ENCODE measurements at places on chromosomes 12 and 14. TPM values are rescaled to one million over a fixed set of nuclear protein-coding genes. Genes with fewer than 3 reads are reported as not detected.
A peak's percentile ranks its signal among the peaks of the same experiment; 100 is the strongest.

DNA sequence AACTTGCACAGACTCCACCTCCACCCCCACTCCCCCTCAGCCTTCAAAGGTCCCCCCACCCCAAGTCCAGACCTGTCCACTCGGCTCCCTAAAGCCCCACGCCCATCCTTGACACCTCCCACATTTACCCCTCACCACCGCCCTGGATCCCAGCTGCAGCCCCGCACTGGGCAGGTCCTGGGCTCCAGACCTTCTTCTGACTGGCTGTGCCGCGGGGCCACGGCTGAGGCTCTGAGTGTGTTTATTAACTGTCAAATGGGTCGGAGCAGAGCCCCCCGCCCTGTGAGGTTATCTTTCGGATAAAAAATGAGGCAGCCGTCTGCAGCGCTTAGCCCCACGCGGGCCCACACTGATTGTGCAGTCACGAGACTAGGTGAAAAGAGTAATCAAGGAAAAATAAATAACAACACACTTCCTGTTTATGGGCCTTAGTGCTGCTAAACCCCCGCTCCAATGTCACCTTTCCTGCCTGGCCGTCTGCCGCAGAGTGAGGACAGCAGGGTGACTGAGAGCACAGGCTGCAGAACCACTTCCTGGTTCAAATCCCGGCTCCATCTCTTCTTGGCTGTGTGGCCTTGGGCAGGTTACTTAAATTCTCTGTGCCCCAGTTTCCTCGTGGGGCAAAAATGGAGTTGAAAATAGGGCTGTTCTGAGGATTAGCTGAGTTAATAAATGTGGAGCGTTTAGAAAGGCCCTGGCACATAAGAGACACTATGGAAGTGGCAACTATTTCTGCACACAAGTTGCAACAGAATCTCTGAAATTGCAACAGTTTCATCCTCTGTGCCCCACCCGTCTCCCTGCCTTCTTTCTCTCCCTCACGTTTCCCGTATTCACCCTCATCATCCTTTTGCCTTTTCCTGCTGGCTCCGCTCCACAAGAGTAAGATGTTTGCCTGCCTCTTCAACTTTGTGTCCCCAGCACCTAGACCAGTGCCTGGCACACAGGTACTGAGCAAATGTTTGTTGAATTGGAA lies 9.4 kb downstream of the SETD1B start:
- no peak for DNase-seq

- no peak for DNase-seq
Observed at GRCh38 chr12:6942331-6942665, 1.3 kb upstream of the RNU7-1 start.

DNA sequence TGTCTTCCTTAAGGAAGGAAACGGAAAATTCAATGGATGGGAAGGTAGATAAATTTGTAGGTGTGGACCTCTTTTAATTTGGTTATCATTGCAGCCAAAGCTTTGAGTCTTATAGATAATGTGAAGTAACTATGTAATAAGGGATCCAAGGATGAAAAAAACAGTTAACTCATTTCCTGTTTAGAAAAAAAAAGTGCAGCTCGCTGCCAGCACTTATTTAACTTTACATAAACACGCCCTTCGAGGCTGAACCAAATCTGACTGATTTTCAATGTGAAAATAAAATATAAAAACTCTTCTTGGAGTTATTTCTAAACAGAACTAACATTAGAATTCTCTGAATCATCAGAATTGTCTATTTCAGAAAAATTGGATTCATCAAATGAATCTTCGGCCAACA lies 7.0 kb downstream of the NUBPL start:
- peak; percentile 20 for DNase-seq

DNA sequence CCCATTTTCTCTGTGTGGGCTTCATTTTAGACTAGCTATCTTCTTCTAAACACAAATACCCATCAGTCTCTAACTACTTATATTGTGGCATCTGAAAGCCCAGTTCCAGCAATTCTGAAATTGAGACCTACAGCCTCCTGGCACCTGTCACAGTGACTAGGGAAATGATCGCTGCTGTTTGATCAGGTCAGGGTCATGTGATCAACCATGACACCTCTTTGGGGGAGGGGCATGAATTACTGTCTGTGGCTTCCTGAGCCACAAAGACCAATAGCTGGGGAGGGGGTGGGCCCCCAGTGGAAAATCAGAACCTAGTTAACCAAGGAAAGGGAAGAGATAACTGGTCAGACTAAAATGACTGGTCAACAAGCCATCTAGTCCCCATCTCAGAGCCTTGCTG lies 14.1 kb downstream of the WSCD2 start:
- DNase-seq = no peak

GRCh38 chr14:90839889-90840266 lies 23.6 kb upstream of the TTC7B start:
- DNase-seq = no peak

DNA sequence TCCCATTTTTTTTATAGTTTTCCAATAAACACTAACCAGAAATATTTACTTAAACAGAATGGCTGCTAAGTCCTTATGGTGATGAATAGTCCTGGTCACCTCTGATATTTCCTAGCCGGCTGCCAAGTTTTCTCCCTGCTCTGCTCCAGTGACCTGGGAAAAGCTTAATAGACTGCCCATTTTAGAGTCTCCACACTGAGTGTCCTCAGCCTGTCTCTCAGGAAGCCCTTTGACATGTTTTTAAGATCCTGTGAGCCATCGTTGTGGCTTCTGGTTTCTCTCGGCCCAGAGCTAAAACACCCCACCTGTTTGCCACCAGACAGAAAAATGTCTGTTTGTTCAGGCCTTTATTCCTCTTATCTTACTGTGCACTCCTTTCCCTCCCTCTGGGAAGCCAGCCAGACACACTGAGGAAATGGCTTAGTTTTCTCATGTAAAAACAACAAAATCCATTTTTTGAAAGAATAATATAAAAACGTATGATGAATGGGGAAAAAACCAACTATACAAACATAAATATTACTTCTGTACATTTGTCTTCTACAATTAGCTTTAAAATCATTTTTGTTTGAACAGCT lies 25.4 kb upstream of the ALDH2 start:
- DNase-seq = peak; percentile 88

- peak; percentile 81 for DNase-seq
Observed at GRCh38 chr14:90454041-90455000, 57.5 kb downstream of the CALM1 start.

DNA sequence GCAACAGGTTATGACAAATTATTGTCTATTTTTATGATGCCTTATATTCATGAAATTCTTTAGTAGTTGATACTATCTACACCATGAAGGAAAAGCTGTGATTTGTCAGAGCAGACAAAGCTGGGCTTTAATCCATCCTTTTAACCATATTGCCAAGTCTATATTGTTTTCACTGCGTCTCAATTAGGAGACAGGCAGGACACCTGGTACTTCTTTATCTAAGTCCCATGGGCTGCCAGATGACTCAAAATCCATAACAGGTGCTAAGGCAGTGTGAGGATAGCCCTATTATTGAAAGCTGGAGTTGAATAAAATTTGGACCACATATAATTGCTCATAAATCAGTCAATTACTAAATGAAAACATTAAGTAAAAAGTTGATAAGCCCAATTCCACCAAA lies 22.6 kb downstream of the INSM2 start:
- no peak for DNase-seq

- no peak for DNase-seq
Observed at GRCh38 chr14:29554335-29554734, 373.3 kb downstream of the PRKD1 start.

DNA sequence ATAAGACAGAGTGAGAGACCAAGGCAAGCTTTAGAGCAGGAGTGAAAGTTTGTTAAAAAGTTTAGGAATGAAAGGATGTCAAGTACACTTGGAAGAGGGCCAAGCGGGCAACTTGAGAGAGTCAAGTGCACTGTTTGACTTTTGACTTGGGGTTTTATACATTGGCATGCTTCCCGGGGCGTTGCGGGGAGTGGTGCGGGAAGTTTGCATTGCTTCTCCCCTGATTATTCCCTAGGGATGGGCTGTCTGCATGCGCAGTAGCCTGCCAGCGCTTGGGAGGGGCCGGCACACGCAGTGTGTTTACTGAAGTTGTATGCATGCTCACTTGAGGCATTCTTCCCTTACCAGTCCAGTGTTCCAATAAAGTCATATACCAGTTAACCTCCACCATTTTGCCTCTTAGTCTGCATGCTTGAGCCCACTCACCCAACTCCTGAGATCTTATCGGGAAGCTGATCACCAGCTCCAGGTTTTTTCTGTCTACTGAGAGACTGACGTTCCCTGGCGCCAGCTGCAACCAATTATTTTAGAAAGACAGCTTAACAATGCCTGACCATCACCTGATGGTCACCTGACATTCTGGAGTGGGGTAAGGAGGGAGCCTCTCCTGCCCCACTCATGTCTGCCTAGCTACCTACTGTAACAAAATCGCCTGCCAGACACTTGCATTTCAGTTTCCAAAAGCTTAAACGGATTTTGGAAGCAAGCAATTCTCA lies 53.2 kb downstream of the DACT1 start:
- no peak for DNase-seq

- DNase-seq = no peak
Observed at GRCh38 chr12:132736378-132736777, 25.3 kb downstream of the ANKLE2 start.

DNA sequence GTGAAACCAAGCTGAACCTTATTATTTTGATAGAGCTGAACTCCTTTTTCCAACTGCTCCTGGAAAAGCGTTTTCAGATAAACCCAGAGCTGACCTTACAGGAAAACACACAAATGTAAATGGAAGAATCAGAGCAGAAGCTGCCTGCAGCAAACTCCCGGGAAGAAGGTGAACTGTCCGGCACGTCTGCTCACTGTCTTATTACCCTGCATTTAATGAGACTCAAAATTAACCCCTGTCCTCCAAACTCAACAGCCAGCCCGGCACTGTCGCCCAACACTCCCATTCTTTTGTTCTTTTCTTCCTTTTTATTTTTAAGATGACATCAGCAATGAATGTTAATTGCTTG lies 1046.9 kb upstream of the FLRT2 start:
- no peak for DNase-seq

- no peak for DNase-seq
Observed at GRCh38 chr12:56768424-56768823, 5.3 kb downstream of the HSD17B6 start.

- peak; percentile 78 for DNase-seq
Observed at GRCh38 chr12:47079981-47080724, 394 bp upstream of the AMIGO2 start.

- DNase-seq = no peak
Observed at GRCh38 chr12:40622246-40622838, 69.9 kb upstream of the CNTN1 start.

DNA sequence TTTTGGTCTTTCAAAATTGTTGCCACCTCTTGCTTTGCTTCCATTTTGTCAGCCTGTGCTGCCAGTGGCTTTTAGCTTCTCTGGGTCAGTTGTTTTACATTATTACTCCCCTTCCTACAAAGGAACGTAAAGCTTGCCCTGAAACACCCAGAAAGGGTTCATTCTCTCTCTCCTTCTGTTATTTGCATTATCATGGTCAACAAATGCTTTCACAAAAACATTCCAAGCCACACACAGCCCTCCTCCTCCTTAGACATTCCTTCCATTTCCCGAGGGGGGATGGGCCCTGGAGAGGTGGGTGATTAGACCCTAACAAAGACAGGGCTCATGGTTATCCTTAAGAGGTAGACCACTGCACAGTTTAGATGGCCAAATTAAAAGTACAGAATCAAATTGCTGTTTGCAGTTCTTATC lies 60.4 kb upstream of the SINHCAF start:
- no peak for DNase-seq

DNA sequence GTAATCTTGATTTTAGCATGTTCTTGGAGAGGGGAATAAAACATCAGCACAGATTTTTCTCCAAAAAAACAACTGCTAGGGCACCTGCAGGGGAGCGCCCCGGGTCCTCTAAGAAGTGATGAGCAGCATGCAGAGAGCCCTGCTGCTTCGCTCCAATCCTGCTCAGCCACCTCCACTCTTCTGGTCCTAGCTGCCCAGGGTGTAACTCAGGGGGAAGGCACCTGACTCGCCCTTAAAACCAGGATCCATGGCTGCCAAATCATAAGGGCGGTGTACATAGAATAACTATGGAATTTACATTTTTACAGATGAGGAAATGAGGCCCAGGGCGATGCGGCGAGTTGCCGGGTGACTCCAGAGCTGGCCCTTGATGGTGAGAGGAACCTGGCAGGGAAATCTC lies 204.7 kb downstream of the CALM1 start:
- no peak for DNase-seq

- no peak for DNase-seq
Observed at GRCh38 chr12:47561746-47562145, 144.1 kb downstream of the RPAP3 start.

GRCh38 chr14:20606190-20606901 lies 15.2 kb upstream of the RNASE12 start:
- no peak for DNase-seq

GRCh38 chr12:109549613-109550270 lies 23.6 kb downstream of the MMAB start:
- DNase-seq = no peak

- no peak for DNase-seq
Observed at GRCh38 chr12:5582018-5582417, 150.1 kb downstream of the NTF3 start.

DNA sequence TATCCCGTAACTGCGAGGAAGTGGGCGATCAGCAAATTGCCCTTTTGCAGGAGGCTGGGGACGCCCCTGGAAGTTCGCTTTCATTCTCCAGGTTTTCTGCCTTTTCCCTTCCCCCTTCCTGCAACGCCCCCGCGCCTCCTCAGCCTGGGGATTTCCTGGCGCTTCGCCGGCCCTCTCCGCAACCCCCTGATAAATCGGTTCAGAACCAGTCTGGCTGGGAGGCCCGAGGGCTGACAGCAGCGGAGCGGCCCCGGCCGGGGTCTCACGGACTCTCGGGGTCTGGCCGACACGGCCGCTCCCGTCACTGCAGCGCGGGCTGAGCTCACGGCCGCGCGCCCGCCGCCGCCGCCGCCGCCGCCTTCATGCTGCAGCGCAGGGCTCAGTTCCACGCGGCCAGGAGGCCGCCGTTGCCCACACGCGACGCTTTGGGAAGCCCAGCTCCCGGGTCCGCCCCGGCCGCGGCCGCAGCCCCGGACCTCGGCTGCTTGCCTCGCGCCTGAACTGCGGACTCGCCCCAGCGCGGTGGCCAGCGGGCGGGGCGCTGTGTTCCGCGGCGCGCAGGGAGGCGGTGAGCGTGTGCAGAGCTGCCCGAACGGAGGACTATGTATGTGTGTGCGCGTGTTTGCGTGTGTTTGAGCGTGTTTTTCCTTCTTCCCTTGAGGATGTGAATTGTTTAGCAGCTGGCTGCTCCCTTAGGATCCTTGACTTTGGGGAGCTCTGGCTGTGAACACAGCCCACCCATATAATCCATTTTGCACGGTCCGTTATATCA lies at the start of gene LRFN5:
TSS of gene LRFN5 (plus strand) at position 345 of the 772 bp plus-strand sequence.
- no peak for DNase-seq

CLEC2A gene
- total RNA-seq = not detected

DIO2 gene
- 0.13 TPM for total RNA-seq

SIX1 gene
- 0.73 TPM for total RNA-seq

ADCY4 gene
- 41.8 TPM for total RNA-seq

GARIN6 gene
- total RNA-seq = not detected

SOX5 gene
- total RNA-seq = 0.42 TPM

SPTB gene
- under 0.01 TPM for total RNA-seq

KLRC2 gene
- total RNA-seq = not detected

KRT77 gene
- not detected for total RNA-seq

COX14 gene
- 21.0 TPM for total RNA-seq

DDN gene
- total RNA-seq = 0.26 TPM

C1S gene
- total RNA-seq = 0.40 TPM

PRH2 gene
- total RNA-seq = not detected

LALBA gene
- not detected for total RNA-seq

ERP27 gene
- total RNA-seq = 0.33 TPM

RFLNA gene
- 70.8 TPM for total RNA-seq
